ENCODE measurements at places on chromosomes 5 and 9.

GRCh38 chr5:110612794-110613247 is 113.7 kb downstream of the TMEM232 start:
- no peak for DNase-seq

GRCh38 chr5:88290801-88291200 is 22.2 kb upstream of the TMEM161B start:
- DNase-seq = no peak

DNA sequence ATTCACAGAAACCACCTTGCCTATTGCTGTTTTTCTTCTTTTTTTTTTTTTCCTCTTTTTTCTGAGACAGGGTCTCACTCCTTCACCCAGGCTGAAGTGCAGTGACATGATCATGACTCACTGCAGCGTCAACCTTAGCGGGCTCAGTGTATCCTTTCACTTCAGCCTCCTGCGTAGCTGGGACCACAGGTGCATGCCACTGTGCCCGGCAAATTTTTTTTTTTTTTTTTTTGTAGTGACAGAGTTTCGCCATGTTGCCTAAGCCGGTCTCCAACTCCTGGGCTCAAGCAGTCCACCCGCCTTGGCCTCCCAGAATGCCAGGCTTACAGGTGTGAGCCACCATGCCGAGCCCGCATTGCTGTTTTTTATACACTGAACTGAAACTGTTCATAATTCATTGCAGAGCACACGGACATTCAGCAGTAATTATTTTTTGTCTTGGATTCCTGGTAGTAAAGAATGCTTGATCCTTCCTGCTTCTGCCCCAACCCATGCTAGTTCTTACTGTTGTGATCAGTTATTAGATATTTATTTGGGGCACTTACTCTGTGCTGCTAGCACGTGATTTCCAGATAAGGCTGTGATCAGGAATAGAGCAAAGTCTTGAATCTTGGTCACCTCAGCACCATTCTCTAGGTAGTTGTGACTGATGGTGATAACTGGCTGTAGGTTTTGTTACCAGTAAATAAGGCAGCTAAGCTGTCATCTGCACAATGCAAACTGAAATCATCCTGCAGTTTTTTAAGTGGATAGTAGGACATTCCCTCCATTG is 14.0 kb downstream of the MAP3K1 start:
- DNase-seq = no peak

GRCh38 chr5:51371052-51371451 is 12.2 kb upstream of the ISL1 start:
- no peak for DNase-seq

DNA sequence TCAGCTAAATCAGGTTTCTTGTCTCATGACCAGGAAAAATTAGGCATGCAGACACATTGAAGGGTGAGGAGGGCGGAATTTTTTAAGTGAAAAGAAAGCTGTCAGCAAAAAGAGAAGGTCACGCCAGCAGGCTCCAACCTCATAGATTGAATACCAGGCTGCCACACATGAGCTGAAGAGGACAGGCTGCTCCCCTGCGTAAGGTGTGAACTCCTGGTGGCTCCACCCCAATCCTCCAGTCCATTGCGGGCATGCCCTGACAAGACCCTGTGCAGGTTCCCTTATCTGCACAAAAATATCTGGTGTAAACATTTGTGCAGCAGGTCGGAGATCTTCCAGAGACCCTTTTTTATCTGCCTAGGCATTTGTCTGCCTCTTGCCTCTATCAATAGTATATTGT is 22.9 kb upstream of the TEX10 start:
- no peak for DNase-seq

- DNase-seq = no peak
Observed at GRCh38 chr5:71974165-71974564, 133.1 kb upstream of the MAP1B start.

Measured in NCI-H1694 treated with DMSO at 0.1 percent for 48 hours (cell line).